ENCODE measurements at places on chromosomes 6 and 20.
A peak's percentile ranks its signal among the peaks of the same experiment; 100 is the strongest.

GRCh38 chr6:36677753-36678487 is 594 bp upstream of the CDKN1A start:
- no peak for DNase-seq

- DNase-seq: no peak
Measured at GRCh38 chr6:117267766-117268534, 2.6 kb downstream of the VGLL2 start.

DNA sequence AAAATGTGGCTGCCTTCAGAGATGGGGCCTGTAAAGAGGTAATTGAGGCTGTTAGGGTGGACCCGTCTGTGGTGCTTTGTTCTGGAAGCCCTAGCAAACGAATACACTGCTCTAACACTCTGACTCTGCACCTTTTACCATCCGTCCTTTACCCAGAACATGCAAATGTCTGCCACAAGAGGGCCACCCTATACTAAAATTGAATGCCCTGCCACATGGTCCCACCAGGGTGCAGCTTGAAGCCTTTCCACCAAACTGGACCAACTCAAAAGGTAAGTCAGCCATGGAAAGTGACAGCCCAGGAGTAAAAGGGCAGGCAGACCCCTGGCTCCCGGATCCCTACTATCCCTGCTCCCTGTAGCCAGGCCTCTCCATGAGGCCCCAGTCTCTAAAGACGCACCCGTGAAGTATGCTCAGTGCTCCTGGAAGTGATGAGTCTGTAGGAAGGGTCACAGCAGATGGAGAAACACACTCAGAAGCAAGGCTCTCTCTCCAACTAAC is 5.8 kb upstream of the BFSP1 start:
- DNase-seq: peak; percentile 20

GRCh38 chr20:4985658-4986057 is 15.7 kb downstream of the SLC23A2 start:
- DNase-seq: no peak

GRCh38 chr6:30683980-30684338 is 2.5 kb downstream of the PPP1R18 start:
- DNase-seq: no peak

GRCh38 chr6:80528115-80528514 is 421.6 kb downstream of the BCKDHB start:
- no peak for DNase-seq

DNA sequence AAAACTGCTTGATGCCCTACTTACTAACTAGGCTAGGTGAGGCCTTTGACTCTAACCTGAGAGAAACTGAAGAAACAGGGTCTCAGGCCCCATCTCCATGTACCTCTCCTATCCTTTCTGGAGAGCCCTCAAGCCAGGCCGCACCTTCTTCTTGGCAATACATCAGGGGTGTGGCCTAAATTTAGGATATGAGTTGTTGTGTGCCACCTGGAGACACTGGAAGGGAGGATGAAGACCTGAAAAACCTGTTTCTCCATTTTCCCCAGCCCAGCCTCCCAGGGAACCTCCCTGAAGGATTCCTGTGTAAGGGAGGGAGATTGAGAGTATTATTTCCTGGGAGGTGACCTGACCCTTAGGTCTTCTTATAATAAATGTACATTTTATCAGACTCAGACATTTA is 3.1 kb downstream of the LY6G6D start:
- no peak for DNase-seq

DNA sequence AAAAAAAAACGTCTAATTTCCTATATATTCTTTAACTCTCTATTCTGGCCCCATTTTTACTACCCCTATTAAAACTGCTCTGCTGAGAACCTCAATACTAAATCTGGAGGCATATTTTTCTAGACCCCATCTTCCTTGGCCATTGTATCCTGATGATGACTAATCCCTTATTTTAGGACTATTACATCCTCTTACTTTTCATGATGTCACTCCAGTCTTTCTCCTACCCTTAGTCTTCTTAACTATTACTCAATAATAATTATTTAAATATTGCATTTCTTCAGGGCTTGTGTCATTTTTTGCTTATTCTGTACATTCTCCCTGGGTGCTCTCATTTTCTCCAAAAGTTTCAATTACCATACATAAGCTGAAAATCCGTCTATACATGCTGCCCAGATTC is 6.4 kb downstream of the FBXO30 start:
- DNase-seq: no peak

DNA sequence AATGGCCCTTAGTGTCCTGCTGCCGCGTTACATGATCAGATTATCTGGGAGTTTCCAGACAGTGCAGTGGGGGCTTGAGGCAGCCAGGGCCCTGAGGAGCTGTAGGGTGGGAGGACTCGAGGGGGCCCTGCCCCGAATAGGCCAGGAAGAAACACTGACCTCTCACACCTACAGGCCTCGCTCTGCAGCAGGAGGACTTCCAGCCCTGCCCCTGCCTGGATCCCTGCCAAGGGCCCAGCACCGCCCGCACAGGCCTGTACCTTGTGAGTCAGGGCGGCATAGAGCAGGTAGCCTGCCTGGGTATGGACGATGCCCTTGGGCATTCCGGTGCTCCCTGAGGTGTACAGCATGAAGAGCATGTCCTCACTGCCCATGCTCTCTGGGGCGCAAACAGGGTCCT is 30.1 kb upstream of the APMAP start:
- no peak for DNase-seq

- DNase-seq: no peak
Measured at GRCh38 chr6:13725570-13725969, 13.9 kb upstream of the RANBP9 start.

DNA sequence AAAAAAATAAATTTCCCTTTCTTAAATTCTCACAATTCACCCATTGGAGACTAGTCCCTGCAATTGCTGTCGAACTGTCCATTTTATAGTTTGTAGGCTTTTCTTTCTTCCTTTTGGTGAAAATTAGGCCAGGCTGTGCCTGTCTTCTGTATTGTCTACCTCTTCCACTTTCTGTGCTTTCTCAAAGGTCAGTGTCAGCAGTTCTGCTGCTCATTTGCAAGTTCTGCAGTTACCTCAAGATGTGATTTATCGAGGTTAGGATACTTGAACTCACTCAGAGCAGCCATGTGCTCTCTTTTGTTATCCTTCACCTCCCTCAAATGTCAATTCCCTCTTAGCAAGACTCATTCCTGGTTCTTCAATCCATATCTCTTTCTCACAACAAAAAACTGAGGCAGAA is 179.1 kb downstream of the SLC35F1 start:
- DNase-seq: no peak

- DNase-seq: no peak
Measured at GRCh38 chr6:130116273-130116672, 97.9 kb downstream of the L3MBTL3 start.

GRCh38 chr6:121393731-121394505 is 41.5 kb upstream of the GJA1 start:
- DNase-seq: no peak

DNA sequence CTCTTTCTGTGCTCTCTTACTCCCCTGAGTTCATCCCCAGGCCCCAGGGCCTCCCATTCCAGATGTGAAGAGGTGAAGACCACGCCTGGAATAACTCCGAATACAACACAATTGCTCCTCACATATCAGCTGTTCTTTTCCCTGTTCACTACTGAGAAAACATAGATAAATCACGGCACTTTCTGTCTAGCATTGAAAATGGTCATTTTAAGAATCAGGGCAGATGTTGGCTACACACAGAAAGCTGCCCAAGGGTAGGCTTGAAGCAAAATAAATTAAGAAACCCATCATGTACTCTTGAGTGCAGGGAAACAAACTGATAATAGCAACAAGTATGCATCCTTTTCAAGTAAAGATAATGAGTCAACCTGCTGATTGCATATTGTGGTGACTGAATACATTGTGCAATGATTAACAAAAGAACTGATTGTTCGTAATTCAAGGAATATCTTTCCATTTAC is 382.5 kb downstream of the PRKN start:
- DNase-seq: no peak

DNA sequence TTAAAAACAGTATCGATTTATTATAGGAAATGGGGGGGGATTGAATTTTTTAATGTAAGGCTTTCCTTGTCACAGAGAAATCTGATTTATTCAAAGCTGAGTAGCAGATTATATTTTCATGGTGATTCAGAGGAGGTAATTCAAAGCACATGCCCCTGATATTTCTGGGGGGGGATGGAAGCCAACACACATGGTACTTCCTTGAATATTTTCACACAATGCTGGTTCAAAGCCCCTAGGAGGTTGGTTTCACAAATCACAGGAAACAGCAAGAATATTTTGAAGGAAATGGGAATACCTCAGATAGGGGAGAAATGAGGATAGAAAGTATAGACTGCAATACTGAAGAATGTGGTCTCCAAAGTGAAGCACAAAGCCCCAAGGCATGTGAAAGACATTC is 98.8 kb downstream of the RTN4IP1 start:
- no peak for DNase-seq

DNA sequence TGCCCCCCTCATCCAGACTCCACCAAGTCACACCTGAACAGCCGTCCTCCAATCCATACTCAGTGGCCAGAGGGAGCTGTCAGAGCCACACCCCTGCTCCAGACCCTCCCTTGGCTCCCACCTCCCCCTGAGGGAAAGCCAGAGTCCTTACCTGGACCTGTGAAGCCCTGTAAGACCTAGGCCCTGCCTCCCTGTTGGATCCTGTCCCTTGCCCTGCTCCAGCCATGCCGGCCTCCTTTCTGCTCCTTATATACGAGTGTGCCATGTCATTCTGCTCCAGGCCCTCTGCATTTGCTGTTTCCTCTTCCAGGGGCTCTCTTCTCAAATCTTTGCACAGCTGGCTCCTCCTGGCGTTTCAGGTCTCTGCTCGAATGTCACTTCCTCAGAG is 100.3 kb upstream of the MYL9 start:
- no peak for DNase-seq

GRCh38 chr6:15501826-15502445 is 160.9 kb downstream of the DTNBP1 start:
- DNase-seq: no peak

DNA sequence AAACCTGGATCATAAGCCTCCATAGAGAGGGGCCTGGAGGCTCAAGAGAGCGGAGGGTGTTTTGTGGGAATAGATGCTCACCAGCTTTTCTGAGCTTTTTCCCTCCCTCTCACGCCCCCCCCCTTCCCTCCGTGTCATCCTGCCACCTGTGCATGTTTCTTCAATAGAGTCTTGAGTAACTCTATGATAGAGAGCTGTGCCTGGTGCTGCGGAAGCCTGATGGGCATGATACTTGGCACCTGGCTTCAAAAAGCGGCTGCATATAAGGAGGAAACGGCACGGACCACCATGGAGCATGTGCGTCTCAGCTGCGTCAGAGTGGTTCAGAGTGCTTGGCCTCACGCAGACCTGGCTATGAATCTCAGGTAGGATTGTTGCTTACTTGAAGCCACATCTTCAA is 198.9 kb downstream of the CDH4 start:
- no peak for DNase-seq

GRCh38 chr6:428047-428603 is 36.6 kb downstream of the IRF4 start:
- DNase-seq: no peak

DNA sequence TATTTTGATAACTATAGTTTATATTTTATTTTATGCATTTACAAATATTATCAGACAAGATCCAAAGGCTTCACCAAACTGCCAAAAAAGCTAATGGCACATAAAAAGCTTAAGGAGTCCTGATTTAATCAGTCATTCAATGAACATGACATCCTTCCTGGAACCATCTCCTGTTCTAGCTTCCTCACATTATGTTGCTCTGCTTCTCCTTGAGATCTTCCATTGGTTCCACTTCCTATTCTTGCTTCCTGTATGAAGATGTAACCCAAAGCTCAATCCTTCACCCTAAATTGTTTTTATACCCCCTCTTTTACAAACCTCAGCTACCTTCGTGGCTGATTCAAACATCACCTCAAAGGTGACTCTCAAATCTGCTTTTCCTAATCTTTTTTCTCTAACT is 4.5 kb upstream of the BRD2 start:
- DNase-seq: no peak

DNA sequence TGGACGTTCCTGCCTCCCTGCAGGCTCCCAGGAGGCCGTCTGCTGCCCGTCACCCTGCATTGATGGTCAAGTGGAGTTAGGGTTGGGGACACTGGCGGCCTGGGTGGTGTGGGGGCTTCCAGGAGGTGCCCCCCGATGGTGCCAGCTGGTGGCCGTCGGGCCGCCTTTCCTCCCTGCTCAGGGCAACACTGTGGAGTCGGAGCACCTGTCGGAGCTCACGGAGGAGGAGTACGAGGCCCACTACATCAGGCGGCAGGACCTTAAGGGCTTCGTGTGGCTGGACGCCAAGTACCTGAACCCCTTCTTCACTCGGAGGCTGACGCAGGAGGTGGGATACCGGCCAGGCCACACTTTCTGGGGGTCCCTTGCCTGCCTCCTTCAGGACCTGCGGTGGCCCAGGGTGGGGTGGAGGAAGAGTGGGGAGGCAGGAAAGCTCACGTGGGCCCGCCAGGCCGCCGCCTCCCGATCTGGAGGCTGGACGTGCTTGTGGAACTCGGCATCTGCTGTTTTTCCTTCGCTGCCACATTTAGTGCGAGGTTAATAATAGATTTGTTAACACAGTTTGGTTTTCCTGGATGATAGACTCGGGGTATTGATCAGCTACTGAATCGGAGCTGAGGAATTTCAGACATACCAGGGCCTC is 28.6 kb downstream of the SPATA2 start:
- no peak for DNase-seq

DNA sequence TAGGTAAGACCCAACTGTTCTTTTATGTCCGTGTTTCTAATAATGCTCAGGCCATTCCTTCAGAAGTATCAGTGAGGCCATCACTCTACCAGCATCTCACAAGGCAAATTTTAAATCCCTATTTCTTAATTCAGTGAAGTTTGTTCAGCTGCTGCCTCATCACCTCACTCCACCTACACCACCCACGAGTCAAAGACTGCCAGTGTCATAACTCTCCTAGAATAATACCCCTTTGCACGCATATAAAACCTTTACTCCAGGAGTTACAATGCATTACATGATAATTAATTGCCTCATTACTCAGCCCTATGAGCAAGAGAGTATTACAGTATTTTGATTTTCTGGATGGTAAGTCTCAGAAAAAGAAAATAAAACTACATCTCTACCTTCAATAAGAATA is 793.6 kb downstream of the TFAP2A start:
- DNase-seq: no peak

DNA sequence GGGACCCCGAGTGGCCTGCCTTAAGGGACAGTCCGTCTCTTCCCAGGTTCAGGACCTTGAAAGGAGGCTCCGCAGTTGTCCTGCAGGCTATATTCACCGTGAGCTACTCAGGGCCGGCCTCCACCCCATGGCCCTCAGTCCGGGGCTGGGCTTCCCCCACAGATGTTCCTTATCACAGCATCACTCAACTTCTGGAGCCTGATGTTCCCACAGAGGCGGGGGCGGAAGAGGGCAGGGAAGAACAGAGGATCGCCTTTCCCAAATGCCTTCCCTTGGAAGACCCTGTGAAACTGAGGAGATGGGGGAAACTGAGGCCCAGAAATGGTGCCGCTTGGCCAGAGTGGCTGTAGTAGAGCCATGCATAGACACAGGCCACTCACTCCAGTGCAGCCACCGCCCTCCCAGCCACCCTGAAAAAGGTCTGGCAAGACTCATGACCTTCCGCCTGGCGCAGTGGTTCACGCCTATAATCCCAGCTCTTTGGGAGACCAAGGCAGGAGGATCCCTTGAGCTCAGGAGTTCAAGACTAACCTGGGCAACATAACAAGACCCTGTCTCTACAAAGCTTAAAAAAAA is 4.3 kb upstream of the COX4I2 start:
- no peak for DNase-seq

- no peak for DNase-seq
Measured at GRCh38 chr6:92109956-92110355, 1309.4 kb downstream of the EPHA7 start.
